ENCODE measurements at places on chromosomes 2 and 18.

DNA sequence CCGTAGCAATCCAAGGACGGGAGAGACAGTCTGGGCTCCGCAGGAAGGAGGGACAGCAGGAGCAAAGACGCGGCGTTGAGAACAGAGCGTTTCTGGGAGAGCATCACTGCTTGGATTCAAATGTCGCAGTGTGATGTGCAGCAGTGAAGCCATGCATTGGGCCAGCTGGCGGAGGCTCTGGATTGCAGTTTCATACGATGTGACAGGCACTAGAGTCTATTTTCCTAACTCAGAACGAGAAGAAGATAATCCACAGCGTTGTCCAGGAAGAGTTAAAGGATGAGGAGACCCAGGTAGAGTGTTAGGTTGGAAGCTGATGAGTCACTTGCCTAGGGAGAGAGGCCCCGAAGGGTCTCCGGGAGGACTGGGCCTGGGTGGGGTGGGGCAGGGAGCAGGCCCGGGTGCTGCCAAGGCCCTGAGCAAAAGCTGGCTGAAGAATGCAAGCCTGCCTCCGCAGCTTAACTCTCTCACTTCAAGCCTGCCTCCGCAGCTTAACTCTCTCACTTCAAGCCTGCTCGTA, 17.7 kb upstream of the SEMA4C start:
- DNase-seq = no peak

GRCh38 chr2:156332534-156333273, at the start of gene NR4A2:
Gene NR4A2 (minus strand): TSS chr2:156332721. CDS start chr2:156330186, 2,535 bp downstream.
- DNase-seq = peak; percentile 22

DNA sequence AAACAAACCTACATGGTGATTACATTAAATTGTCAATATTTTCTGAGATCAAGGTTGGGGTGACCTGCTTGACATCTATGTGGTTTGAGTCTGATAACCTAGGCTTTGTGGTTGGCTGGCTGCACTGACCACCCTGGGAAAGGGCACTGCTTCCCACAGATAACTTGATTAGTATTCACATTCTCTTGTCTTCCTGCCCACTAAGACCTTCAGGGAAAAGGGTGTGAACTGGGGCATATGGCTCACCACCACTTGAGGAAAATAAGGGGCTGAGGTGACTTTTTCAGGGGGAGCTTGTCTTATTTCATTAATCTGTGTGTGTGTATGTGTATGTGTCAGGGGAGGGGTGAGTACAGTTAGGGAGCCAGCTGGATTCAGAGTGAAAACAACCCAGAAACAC, 1.5 kb downstream of the SMYD1 start:
- no peak for DNase-seq

DNA sequence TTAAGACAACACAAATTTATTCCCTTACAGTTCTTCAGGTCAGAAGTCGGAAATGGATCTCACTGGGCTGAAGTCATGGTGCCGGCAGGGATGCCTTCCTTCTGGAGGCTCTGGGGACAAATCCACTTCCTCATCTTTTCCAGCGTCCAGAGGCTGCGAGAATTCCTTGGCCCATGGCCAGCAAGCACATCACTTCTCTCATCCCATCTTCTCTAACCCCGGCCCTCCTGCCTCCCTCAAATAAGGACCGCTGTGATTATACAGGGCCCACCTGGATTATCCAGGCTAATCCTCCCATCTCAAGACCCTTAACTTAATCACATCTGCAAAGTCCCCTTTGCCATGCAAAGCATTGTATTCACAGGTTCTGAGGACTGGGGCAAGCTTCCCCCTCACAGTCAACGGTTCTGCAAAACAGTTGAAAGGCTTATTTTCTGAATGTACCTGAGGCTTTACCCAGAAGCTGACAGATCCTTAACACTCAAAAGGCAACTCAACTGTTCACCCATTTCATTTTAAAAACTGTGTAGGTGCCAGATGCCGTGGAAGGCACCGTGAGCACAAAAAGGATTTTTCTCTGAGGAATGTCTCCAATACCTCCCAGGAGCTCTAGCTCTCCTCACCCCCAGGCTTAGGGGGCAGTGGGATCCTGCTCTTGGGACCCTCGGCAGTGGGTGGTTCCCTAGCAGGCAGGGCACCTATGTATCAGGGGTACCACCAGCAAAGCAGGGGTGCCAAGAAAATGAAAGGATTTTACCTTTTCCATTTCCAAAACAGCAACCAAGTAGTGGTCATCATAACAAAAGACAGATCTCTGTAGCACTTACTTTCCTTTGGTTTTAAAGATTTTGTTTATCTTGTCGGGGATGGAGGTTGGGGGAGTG, 84.0 kb downstream of the KCTD1 start:
- no peak for DNase-seq

DNA sequence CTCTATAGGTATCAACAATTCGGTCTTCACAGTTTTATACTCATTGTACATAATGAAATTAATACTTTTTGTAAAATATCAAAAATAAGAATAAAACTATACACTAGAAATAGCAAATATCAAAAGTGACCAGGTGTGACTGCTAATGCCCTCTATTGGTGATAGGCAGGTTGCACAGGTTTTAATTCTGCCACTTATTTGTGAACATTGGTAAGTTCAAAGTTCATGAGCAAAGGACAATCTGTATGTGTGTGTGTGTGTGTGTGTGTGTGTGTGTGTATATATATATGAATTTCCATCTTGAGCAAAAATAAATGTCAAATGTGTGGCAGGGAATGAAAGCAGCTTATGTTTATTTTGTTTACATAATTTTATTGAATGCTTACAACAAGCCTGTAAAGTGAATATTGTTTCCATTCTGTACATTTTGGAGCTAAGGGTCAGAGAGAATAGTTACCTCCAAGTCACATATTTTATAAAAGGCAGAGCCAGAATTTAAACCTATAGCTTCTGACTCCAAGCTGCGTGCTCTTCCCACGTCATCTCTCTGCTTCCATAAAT, 537.4 kb downstream of the CPS1 start:
- DNase-seq = no peak

- DNase-seq = no peak
Measured at GRCh38 chr2:133271105-133271504, 297.2 kb downstream of the NCKAP5 start.

DNA sequence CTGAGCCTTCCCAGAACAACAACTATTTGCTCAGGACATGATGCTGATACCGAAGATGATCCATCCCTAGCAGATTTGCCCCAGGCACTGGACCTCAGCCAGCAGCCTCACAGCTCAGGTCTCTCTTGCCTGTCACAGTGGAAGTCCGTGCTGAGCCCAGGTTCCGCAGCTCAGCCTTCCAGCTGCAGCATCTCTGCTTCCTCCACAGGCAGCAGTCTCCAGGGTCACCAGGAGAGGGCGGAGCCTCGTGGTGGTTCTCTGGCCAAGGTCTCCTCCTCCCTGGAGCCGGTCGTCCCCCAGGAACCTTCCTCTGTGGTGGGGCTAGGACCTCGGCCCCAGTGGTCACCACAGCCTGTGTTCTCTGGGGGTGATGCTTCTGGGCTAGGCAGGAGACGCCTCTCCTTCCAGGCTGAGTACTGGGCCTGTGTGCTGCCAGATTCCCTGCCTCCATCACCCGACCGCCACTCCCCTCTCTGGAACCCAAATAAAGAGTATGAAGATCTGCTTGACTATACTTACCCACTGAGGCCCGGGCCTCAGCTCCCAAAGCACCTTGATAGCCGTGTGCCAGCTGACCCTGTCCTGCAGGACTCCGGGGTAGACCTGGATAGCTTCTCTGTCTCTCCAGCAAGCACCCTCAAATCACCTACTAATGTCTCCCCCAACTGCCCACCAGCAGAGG, 15.4 kb downstream of the CEP68 start:
- no peak for DNase-seq

DNA sequence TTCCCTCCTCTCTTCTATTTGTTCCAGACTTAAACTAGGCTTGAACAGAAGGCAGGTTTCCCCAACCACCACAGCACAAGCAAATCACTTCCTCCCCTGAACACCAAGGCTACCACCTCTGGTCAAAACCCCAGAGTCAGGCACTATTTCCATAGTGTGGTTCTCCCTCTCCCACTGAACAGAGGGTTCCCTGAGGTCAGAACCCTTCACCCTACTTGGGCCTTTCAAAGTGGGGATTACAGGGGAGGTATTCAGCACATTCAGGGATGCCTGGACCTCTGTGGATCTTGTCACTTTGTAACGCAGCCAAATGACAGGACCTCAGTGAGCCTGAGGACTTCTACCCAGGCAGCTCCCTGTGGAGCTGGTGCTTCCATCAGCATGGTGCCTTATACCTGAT, 88.7 kb downstream of the TNS1 start:
- DNase-seq = no peak

GRCh38 chr2:4964001-4964540, 728.1 kb upstream of the SOX11 start:
- DNase-seq = no peak

- DNase-seq = no peak
Measured at GRCh38 chr2:65031341-65032018, 24.7 kb upstream of the CEP68 start.

DNA sequence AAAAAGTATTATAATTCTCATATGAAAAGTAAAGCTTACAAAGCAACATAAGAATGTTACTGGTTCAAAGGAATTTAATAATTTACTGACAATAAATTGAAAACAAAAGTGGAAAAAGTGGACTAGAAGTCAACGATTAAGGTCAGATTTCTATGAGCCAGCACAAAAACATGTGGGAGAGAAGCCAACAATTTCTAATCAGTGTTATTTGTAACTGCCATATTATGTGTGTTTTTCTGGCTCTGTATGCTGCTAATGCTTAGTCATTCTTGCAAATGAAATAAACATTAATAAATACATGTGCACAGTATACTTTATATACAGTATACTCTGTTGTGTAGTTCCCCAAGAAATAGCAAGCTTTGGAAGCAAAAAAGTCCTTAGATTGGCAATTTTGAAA, 301.3 kb upstream of the RGPD4 start:
- DNase-seq = no peak

DNA sequence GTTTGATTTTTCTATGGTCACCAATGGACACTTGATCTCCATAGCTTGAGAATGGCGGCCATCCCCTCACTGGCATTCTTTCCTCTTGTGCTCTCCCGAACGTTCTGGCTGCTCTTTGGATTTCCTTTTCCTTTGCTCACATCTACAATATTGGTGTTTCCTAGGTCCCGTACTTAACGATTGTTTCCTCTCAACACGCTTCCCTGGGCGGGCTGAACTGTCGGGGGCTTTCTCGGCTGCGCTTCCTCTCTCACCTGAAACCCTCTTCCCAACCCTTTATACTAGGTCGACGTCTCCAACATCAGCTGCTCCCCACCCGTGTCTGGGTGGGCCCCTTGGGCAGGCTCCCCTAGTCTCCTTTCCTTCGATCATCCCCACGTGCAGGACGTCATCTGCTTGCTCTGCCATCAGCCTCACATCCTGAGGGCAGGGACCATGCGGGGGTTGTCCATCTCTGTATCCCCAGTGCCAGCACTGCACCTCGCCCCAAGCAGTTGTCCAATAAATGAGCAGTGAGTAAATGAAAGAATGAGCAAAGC, 634 bp upstream of the DIS3L2 start:
- DNase-seq = no peak
